Activated T-helper 2 cell treated with anti-CD3 and anti-CD28 coated beads, Interferon-gamma antibody, Interleukin-2, Interleukin-4, amounts not matched to agents 10 μg/mL and 5 μg/mL and 100 μg/mL, durations not matched to agents 14 hours and 24 hours and 36 hours (primary cell): ENCODE measurements at places on chromosomes 4 and X.
A peak's percentile ranks its signal among the peaks of the same experiment; 100 is the strongest.

DNA sequence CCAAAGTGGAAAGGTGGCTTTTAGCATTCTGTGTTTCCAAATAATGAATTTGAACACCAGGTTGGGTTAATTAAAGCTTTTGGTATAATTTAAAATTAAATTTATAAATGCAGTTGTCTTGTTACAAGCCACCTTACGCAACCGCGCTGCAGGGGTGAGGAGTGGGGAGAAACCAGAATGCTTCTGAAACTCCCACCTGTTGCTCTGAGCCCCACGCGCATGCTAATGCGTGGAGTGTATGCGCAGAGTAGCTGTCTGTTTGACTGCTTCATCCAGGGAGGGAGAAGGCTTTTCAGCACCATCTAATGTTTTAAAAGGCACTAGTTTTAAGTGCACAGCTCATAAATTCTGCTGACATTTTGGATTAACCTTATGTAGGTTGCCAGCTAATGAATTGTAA, 12.5 kb downstream of the OGT start:
- DNase-seq, result no peak

- DNase-seq, result no peak
These were observed 17.2 kb upstream of the SMIM14 start for GRCh38 chr4:39655876-39656275.

DNA sequence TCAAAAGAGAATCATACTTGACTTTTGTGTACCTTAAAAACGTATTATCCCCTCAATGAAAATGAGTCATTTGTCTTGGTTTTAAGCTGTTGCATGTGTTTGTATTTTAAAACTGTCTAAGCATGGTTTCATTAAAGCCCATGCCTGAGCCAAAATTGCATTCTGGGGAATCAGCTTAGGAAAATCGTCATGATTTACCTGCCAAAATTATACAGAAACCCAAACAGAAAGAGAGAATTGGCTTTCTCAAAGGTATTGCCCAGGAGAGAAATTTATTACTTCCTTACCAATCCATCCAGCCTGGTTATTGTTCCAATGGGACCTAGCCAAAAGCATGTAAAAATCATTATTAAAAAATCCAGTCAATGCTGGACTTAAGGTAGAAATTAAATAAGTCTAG, 37.6 kb downstream of the GPR174 start:
- no peak for DNase-seq

GRCh38 chr4:1843852-1844251, 12.1 kb downstream of the LETM1 start:
- DNase-seq, result no peak

GRCh38 chr4:71392109-71392508, 53.3 kb downstream of the SLC4A4 start:
- no peak for DNase-seq

DNA sequence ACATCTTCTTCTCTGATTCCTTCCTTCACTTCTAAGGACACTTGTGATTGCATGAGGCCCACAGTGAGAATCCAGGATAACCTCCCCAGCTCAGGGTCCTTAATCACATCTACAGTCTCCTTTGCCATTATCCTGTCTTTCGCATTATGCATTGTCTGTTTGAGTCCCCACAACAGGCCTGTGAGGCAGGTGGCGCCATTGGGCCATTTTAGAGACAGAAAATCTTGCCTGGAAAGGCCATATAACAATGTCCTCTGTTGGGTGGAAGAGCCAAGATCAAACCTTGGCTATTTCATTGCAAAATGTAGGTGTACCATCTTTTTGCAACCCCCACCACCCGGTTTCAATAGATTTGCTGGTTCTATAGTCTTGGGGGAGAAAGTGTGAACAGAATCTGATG, 11.8 kb upstream of the DCUN1D4 start:
- DNase-seq, result peak; percentile 27

DNA sequence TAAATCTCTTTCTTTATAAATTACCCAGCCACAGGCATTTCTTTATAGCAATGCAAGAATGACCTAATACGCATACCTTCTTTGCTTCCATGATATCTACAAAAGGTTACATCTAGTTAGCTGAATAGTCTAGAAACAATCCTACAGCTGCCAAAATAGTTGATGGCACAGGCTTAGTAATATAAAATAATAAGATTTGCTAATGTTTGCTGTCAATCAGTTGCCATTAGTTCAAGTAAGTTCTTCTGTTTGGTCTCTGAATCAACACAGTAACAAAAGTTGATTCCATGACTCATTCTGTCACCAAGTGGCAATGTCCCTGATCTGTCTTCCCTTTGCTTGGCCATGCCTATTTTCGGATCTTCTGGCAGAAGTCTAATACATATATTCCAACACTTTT, 470.2 kb downstream of the SPRY1 start:
- DNase-seq, result no peak

DNA sequence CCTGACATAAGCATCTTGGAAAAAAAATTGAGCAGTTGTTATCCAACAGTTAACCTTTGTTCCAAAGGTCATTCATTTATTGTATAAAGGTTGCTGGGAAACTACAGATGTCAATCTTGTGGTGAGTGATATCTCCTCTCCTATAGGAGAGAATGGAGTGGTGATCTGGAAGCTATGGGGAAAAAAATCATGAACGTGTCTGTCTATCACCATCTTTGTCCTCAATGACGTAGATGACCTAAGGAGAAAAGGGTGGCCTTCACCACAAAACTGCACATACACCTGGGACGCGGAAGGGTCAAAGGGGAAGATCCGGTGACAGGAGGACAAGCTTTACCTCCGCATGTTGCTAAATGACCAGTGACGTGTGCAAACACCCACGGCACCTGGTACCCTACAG, 27.3 kb downstream of the ASB5 start:
- DNase-seq, result no peak

DNA sequence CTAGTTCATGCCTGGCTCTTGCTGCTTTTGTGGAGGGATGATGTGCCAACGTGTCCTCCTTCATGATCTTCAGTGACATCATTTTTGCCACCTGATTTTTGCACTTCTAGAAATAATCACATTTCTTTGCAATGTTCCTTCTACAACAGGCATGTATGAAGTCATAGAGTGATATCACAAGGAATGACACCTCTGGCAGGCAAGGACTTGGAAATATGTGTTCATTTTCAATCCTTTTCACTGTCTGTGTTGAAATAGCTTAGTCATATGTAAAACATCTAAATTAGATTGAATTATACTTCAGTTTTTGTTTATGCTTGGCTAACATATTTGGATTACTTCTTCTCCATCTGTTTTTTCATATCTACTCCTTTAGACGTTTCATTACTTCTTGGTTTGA, 221.2 kb upstream of the STK26 start:
- no peak for DNase-seq

DNA sequence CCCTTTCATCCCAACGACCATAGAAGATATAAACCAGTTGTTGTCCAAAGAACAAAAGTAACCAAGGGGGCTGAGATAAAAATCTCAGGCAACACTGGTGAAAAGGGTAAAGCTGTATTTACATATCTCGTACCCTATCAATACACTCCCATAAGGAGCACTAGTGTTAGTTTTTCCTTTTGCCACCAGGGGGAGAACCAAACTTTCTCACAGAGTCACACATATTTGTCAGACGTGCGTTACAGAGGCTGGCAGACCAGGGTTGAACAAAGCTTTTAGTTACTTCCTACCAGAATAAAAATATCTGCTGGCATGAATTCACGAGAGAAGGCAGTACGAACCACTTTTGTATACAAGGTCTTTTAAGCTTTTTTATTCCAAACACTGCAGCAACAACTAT, 88.3 kb downstream of the AMELX start:
- no peak for DNase-seq

GRCh38 chr4:169274033-169274432, 3.3 kb upstream of the SH3RF1 start:
- DNase-seq, result no peak

DNA sequence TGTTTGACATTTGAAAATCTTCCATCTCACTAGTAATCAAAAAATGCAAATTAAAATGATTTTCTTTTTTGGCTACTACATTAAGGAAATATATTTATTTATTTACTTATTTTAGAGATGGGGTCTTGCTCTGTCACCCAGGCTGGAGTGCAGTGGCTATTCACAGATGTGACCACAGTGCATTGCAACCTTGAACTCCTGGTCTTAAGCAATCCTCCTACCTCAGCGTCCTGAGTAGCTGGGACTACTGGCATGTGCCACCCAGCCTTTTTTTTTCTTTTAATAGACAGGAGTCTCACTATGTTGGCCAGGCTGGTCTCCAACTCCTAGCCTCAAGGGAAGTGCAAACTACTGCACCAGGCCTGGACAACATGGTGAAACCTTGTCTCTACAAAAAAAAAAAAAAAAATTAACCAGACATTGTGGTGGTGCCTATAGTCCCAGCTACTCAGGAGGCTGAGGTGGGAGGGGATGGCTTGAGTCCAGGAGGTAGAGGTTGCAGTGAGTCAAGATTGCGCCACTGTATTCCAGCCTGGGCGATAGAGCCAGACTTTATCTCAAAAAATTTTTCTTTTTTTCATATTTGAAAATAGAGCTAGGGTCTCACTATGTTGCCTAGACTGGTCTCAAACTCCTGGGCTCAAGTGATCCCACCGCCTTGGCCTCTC, 4.4 kb upstream of the SMIM14 start:
- no peak for DNase-seq

DNA sequence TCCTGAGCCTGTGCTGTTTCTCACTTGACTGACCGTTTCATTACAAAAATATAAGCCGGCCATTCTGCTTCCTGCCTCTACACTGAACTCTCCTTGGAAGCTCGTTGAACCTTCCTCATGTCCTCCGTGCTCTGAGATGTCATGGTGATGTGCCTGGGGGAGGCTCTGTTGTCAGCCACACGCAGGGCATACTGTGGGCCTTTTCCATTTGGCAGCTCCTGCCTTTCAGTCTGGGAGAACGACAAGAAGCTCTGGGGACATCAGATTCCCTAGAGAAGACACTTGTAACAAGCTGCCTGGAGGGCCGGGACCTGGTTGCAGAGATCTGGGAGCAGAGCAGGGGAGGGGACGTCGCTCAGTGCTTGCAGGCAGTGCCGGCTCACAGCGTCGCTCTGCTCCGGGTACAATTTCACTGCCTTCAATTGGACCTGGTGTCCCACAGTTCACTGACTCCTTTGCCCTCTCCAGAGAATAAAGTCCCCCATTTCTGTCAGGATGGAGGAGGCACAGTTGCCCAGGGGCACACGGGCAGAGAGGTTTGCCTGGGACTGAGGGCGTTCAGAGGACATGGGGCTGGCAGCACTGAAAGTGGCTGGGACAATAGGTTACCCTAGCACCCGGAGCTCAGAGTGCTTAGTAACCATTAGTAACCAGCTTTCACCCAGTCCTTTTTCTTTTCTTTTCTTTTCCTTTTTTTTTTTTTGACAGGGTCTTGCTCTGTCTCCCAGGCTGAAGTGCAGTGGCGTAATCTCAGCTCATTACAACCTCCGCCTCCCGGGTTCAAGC, 19.1 kb upstream of the MECP2 start:
- no peak for DNase-seq

GRCh38 chr4:113666386-113667114, 95.0 kb downstream of the CAMK2D start:
- DNase-seq, result no peak

DNA sequence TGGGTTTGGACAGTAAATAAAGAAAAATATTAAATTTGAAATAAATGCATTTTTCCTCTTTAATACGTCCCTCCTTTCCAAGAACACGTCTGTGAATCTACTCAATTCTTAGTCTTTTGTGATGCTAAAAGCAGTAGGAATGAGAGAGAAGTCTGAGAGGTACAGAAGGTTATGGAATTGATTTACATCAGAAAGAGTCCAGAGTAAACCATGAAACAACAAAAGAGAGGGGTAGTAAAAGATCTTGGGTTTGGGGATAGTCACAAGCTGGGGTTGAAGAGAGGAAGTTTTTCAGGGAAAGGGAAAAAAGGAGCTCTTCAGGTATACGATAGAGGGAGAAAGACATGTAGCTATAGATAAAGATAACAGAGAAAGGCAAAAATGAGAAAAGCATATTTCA, 215.4 kb downstream of the RAB28 start:
- no peak for DNase-seq

GRCh38 chr4:30767147-30767845, 47.1 kb downstream of the PCDH7 start:
- no peak for DNase-seq

- DNase-seq, result peak; percentile 24
These were observed at the start of gene TMSB15A for GRCh38 chrX:102515975-102516941. TMSB15A (minus strand) TSS chrX:102516739.

GRCh38 chr4:88858752-88859151, 161.1 kb upstream of the NAP1L5 start:
- DNase-seq, result no peak

GRCh38 chrX:82230013-82230412, 1028.1 kb downstream of the SH3BGRL start:
- no peak for DNase-seq

DNA sequence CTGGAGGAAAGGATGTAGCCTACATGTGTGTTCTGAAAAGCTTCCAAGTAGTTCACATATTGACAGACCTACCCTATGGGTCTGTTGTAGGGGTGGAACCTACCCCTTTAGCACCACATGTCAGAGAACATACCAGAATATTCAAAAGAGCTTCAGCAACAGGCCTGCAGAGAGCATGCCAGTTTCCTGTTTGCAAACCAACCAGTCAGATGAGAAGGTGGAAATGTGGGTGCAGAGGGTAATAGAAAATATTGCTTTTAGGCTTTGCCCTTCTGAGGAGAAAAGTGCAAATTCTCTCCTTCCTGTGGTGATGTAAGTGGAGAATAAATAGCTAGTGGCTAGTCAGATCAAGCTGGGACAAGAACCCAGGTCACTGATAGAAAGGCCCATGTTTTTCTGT, 16.4 kb downstream of the INTS6L start:
- DNase-seq, result no peak

DNA sequence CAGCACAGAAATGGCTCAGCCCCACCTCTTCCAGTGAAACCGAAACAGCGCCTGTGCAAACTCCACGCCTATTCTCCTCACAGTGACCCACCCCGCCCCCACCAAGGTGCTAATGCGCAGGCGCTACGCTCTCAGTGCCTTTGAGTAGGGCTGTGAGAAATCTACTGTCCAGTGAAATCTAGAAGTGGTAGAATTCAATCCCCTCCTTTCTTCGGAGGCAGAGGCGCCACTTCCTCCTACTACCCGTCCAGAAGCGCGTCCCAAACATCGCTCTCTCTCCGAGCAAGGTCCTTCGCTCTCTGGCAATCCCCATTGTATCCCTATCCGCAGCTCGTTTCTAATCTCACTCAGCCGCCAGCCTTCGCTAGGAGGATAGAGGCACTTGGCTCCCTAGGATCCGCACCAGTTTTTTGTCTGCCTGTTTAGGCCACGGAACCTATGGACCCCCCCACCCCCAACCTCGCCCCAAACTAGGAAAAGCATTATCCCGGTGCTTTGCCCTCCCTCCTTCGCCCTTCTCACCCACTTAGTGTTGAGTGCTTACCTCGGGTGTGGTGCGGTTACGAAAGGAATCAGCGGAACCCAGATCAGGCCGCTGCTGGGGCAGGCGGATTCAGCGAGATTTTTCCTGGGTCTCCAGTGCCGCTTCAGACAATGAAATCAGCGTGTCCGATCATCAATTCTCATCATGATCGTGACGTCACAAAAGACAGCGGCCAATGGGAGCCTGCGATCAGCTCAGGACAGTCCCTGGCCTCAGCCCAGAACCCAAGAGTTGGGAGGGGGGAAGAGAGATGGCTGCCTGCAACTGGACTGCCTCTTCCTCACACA, at the start of gene HDX:
Gene HDX, minus strand, starts transcription at position 656 of the 831 bp plus-strand sequence. CDS start 27,056 bp downstream, outside the sequence.
- peak; percentile 66 for DNase-seq
